ENCODE measurements at places on chromosomes 3 and 15. TPM values are rescaled to one million over a fixed set of nuclear protein-coding genes. Genes with fewer than 3 reads are reported as not detected.

ASB14 gene
- total RNA-seq, result not detected

IGSF10 gene
- total RNA-seq, result 15.5 TPM

IL5RA gene
- not detected for total RNA-seq

GCSAM gene
- 1.5 TPM for total RNA-seq

TICRR gene
- total RNA-seq, result not detected

COL6A6 gene
- 0.32 TPM for total RNA-seq

RGMA gene
- total RNA-seq, result 17.7 TPM

CYP1A2 gene
- not detected for total RNA-seq

PARP15 gene
- 2.9 TPM for total RNA-seq

UCN2 gene
- total RNA-seq, result not detected

TF gene
- total RNA-seq, result 22.9 TPM

DAPK2 gene
- 23.6 TPM for total RNA-seq

POC1A gene
- total RNA-seq, result 2.7 TPM
